D341Med (cell line): ENCODE measurements at places on chromosomes 6 and 20.

GRCh38 chr20:42857446-42857845 lies 332.3 kb downstream of the PTPRT start:
- peak; percentile 74 for DNase-seq

GRCh38 chr6:143160015-143160414 lies 99.3 kb downstream of the AIG1 start:
- DNase-seq, result no peak

DNA sequence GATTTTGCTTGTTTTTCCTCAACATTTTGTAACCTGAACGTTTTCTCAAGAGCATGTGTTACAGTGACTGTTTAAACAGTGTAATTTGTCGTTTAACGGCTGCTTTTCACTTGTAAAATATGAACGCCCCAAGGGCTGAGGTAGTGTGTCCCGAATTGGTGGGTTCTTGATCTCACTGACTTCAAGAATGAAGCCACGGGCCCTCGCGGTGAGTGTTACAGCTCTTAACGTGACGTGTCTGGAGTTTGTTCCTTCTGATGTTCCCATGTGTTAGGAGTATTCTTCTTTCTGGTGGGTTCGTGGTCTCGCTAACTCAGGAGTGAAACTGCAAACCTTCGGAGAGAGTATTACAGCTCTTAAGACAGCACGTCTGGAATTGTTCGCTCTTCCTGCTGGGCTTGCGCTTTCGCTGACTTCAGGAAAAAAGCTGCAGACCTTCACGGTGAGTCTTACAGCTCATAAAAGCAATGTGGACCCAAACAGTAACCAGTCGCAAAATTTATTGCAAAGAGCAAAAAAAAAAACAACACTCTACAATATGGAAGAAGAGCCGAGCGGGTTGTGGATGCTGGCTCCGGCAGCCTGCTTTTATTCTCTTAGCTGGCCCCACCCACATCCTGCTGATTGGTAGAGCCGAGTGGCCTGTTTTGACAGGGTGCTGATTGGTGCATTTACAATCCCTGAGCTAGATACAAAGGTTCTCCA lies 25.1 kb upstream of the TRIM27 start:
- DNase-seq, result no peak

DNA sequence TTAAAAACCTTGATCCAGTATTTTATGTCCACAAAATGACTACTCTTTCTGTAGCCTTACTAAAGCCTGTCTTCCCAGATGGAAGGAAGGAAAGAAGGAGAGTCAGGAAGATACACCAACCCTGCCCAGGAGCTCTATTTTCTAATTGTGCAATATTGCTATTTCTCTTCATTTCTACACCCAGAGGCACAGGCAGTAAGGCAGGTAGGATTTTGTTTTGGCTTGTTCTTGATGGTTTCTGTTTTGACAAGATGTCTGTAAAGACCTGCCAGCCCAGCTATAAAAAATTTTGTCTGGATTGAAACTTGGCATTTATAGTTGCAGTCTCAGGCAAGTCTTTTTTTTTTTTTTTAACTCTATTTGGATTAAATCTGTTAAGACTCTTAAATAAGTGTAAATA lies 587.5 kb upstream of the ARID1B start:
- no peak for DNase-seq

DNA sequence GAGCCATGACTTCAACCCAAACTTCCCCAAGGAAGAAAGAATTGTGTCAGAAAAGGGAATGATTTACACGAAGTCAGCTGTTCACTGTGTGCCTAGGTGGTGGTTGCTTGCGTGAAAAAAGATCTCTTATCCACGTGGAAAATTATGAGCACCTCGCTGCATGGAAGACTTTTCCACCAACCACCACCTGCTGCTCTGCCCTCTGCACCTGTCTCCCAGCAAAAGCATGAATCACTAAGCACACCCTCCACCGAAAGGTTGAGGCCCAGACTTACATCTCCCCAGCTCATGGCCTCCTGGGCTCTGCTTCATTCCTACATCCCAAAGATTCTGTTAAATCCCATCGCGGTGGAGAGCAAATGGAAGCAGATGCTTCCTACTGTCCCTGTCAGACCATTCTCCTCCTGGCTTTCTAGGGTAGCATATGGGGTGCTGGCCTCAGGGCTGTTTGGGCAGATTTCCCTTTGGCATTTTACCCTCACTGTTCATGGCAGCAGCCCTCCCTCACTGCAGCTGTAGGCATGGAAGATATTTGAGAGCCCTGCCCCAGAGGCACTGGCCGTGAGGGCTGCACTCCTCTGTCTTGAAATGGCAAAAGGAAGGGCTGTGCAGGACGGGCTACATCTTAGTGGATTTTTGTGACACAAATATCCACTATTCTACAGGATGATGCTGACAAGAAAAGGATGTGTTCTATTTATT lies 37.6 kb upstream of the CST5 start:
- no peak for DNase-seq

DNA sequence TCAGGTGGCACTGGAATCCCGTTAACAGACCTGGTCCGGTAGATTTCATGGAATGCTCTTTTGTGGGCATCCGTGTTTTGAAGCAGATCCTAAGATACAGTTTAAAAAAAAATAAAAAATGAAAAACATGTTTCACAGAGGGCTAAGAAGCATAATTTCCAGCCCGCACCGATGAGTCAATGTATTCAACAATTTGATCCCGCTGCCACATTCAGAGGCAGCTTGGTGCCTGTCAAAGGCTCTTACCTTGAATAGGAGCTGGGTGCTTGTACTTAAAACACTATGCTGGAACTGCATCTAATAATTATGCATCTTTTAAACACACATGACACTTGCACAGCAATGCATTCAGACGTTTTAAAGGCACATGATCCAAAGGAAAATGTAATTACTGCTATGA lies 164.8 kb downstream of the SYNE1 start:
- DNase-seq, result no peak

DNA sequence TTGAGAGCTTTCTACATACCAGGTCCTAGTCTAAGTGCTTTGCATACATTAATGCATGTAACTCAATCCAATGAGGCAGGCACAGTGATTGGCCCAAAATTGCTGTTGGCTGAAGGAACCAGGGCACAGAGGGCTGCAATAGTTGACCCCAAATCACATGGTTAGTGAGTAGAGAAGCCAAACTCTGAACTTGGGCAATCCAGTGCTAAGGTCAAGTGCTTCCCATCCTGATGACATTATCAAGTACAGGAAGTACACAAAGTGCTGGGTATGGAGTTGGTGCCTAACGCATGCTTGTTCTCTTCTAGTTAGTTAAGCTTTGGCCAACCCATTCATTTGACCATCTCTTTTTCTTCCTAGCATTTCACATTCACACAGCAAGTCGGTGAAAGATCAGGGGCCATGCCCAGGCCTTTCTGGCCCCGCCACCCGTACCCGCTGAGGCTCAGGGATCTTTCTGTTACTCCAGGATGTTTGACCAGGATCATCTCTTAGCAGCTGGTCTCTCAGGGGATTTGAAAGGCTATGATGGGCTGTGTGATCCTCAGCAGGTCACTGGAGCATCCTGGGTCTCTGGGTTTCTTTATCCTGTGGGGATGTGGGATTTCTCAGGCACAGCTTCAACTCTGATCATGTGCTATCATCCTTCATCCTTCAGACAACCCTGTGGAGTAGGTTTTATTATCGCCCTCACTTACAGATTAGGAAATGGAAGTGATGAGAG lies 7.0 kb downstream of the KCNB1 start:
- DNase-seq, result no peak

GRCh38 chr6:34158876-34159275 lies 13.0 kb upstream of the GRM4 start:
- DNase-seq, result no peak

GRCh38 chr6:147618927-147619326 lies 110.4 kb downstream of the SAMD5 start:
- DNase-seq, result no peak

GRCh38 chr6:163057260-163057659 lies 329.5 kb downstream of the PACRG start:
- DNase-seq, result no peak

- DNase-seq, result no peak
Measured at GRCh38 chr6:67815623-67816022, 819.5 kb upstream of the ADGRB3 start.

DNA sequence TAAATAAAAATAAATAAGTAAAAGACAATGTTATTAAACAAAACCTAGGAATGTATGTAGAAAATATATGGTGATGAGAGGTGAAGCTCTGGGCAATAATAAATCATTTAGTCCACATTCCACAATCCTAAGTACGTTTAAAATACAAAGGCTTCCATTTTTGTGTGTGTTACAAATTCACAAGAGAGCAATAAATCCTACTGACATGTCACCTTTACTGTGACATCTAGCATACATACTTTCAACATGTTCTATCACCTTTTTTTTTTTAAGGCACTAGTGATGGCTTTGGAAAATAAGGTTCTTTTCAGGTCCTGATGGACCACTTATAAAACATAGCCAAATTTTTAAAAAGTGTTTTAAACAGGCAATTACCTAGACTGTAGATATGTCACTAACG lies 12.0 kb downstream of the REV3L start:
- DNase-seq, result no peak

DNA sequence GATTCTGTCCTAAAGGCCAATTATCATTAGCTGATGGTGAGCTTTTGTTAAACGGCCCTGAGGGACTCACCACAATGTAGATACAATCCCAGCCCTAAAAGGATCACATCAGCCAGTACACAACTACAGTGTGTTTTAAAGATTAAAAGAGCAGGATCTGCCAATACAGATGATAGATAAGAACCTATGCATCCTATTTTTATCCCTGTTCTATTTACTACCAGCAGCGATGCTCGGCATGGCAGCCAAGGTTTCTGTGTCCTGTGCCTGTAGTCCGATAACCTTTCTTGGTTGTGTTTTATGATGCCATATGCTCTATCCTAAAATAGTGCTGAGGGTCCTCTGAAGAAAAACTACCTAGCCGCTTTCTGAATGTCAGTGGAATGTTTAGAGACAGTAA lies 289.4 kb downstream of the PHACTR1 start:
- DNase-seq, result no peak

DNA sequence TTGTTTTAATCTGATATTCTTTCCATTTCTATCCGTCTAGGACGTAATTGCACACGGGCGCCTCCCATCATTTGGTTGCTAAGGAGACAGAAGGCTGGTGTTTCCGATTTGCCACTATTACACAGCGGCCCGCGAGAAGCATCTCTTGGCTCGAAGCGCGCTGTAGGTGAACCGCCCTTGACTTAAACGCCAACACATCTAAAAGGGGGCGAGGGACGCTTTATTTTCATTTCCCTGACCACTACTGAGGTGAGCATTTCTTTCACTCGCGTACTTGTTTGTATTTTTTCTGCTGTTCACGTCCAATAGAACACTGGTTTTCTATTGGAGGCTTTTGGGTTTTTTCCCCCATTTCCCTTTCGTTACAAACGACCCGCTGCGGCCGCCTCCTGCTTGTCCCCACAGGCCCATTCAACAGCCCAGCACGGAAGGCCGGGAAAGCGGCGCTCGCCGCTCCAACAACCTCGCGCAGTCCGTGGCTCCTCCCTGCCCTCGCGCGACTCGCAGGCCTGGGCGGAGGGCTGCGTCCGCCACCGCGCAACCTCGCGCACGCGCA lies 505 bp upstream of the WRNIP1 start:
- peak; percentile 99 for DNase-seq

DNA sequence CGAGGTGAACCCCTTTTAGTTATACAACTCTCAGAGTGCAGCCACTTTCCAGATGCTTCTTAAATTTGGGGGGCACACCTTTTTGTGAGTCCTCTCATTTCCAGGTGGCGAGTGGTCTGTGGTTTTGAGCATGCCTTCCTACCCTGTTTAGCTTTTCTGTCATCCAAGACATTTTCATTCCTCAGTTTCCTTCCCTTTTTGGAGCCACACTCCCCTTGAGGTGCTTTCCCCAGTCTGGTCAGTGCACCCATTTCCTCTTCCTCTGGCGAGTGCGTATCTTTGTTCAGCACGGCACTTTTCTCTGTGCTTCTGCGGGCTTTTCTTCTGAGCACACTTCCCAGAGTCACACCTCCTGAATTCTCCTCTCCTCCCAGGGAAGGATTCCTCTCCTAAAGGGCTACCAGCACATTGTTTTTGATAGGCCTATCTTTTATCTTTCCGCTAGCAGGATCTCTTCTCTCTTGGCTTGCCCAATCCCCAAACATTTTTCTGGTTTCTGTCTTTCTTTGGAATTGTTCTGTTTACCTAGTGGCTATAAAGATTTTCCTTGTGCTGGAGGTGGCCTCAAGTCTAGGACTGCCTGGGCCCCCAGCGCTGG lies 1.4 kb downstream of the PHF20 start:
- no peak for DNase-seq

DNA sequence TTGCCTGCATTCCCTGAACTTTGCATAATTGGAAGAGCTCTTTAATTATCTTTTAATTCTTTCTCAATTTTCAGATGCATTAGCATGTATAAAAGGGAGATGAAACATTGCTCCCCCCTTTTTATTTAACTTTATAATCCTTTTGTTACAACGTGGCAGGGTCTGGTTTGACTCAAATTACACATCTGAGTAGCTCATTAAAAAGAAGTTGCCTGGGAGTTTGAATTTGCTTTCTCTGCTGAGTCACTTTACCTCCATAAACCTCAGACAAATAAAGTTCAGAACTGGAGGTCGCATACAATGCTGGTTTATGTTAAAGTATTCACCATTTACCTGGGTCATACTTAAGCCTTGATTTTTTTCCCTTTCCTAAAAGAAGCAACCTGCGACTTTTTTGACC lies 495.2 kb downstream of the PREX1 start:
- no peak for DNase-seq

DNA sequence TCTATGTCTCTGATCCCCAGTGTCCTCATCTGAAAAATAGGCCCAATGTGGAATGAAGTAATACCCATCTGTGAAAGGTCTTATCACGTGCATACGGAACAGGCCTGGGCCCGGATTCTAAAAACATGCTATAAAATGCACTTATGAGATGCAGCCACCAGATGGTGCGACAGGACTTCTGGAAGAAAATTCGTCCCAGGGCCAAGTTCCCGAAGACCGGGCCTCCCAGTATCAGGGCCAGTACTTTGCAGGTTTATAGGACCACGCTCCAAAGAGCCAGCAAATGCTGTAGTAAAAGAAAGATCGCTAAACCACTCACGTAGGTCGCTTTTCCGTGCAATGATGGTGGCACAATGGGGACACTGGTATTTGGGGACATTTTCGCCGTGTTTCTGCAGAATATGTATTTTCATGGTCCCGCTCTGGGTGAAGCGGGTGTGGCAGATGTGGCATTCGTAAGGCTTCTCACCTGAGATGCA lies 10.6 kb downstream of the CTCFL start:
- DNase-seq, result peak; percentile 78

- no peak for DNase-seq
Measured at GRCh38 chr6:130513770-130514169, 148.0 kb downstream of the TMEM200A start.

- peak; percentile 53 for DNase-seq
Measured at GRCh38 chr6:39301606-39302005, 12.6 kb downstream of the KCNK17 start.
